Astrocyte of the hippocampus (primary cell): ENCODE measurements at places on chromosomes 12 and 14.
A peak's percentile ranks its signal among the peaks of the same experiment; 100 is the strongest.

GRCh38 chr12:119444462-119445044 lies 110.0 kb downstream of the CCDC60 start:
- DNase-seq, result peak; percentile 34

DNA sequence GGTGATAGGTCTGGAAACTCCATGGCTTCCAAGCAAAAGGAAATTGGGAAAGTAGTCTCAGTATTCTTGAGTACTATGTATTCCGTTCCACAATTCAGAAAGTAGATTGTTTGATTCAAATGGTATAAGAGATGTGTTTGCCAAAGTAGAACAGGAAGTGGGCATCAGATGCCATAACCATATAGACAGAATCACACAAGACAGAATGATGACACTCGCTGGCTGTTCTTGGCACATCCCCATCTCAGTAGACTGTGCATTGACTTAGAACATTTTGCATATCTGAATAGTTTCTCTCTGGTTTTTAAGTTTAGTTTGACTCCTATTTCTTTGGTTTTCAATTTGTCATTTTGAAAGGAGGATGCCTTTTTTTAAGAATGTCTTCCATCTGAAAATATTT lies 221.1 kb upstream of the RGS6 start:
- no peak for DNase-seq

DNA sequence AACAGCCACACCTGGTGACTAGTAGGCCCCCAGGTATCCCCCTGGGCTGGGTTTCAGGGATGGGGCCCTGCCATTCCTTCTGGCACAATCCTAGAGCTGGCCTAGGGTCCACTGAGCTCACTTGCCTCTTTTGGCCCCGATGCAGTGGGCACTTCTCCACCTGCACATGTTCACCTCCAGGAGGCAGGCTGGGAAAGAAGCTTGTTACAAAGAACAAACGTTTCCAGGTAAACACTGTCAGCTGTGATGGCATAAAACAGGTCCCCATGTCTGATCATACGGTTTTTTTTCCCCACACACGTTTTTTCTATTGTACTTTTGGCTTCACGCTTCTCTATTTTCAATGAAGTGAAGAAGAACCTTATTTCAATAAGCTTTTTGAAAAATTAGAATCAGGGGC lies 15.8 kb upstream of the HVCN1 start:
- no peak for DNase-seq

- peak; percentile 82 for DNase-seq
These were observed 21.6 kb upstream of the NR4A1 start for GRCh38 chr12:52029685-52030084.

DNA sequence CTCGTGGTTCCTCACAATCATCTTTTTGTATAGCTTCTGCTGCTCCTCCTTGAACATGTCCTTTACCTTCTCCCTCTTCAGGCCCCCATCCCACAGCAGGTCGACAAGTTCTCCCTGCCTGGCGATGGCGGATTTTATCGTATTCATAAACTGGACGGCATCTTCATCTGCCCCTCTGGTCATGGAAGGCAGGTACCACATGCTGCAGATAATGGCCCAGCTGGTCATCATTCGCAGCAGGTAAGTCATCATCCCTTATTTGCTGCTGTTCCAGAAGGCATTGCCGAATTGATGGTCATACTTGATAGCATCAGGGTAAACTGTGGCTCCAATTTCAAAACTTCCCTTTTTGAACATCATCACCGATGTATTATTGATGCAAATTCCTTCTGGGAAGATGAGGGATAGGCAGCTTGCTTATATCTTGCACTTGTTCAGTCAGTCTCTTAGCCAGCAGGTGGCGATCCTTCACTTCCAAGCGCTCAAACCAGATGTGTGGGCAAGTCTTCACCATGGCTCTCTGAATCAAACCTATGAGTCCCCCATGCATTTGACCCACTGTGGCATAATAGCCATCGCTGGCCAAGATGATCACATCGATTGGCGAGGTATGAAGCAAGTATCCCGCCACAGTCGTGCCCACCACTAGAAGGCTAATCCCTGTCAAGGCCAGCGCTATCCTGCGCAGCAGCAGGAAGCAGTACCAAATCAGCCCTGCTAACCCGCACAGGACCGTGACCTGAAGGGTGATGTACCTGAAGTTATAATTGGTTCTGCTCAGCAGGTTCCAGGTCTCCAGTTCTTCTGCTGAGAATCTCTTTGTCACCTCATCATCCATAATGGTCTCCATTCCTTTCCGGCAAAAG lies 381.5 kb upstream of the STXBP6 start:
- DNase-seq, result peak; percentile 31

- no peak for DNase-seq
These were observed 329.8 kb upstream of the SFSWAP start for GRCh38 chr12:131380965-131381705.

DNA sequence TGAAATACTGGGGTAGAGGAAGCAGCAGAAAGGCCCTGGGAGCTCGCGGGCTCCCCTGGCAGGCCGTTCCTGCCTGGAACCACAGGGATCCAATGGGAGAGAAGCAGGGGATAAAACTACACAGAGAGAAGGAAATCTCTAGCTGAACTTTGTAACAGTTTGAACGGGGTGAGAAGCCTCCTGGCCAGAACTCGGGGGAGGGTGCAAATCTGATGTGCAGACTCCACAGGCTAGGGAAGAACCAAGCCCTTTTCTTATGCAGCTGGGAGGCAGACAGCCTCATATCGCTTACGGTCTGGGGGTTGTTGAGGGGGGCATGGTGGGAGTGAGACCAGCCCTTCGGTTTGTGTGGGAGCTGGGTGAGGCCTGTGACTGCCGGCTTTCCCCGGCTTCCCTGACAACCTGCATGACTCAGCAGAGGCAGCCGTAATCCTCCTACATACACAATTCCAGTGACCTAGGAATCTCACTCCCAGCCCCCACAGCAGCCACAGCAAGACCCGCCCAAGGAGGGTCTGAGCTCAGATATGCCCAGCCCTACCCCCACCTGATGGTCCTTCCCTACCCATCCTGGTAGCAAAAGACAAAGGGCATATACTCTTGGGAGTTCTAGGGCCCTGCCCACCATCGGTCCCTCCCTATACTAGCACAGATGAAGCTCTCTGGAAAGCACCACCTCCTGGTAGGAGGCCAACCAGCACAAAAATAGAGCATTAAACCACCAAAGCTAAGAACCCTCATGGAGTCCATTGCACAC lies 143.0 kb downstream of the TMTC1 start:
- DNase-seq, result peak; percentile 77
